ENCODE measurements at places on chromosomes 6 and 20.

DNA sequence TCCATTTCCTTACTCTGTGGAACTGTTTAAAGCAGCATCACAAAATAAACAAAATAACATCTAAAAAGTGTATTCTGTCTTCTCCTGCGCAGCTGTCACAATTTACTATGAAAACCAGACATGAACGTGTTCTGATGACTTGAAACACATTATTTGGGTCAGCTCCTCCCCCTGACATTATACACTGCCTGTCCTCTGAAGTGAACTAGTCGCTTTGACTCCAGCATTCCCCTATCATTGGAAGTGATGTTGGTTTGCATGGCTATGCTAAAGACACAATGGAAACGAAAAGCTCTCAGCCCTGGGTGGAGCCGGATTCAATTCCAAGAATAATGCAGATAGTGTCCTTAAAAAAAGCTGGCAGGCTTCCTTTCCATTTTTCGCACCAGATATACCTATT is 125.9 kb downstream of the FYN start:
- H3K36me3 ChIP-seq = no peaks in the 10 kb centered on the region
- H3K27me3 ChIP-seq = no peaks in the 10 kb centered on the region
- H3K27ac ChIP-seq = peak overlapping the region; percentile 21
- no peaks in the 10 kb centered on the region for H3K4me1 ChIP-seq
- no peak for DNase-seq

- H3K36me3 ChIP-seq = no peaks in the 10 kb centered on the region
- no peak overlapping the region for H3K4me3 ChIP-seq
- peaks cover 5% of the 10 kb centered on the region for H3K4me1 ChIP-seq
- DNase-seq = no peak
- H3K27me3 ChIP-seq = peaks cover 96% of the 10 kb centered on the region
- no peak overlapping the region for H3K27ac ChIP-seq
These were observed 19.5 kb downstream of the KCNQ2 start for GRCh38 chr20:63452821-63453523.

DNA sequence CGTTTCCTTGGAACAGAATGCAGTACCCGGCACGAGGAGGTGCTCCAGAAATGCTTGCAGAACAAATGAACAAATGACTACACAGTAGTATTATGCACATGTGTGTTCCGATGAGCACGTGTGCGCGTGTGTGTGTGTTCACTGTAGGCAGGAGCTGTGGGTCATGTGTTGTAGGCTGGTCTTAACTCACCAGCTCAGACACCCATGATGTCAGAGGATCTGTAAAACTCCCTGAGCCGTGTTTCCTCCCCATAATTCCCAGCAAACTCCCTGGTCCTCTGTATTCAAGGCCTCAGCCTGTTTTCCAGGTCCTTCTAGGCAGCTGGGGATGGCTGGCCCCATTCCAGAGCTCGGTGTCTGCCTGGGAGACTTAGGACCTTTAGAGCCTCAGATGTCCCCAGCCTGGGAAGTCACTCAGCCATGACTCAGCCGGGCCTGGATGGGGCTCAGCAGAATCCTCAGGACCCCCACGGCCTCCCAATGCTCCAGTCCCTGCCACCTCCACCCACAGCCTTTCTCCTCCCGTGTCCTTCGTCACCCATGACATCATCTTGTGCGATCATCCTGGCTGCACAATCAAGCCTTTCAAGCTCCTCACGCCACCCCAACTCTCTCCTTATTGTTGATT is 475.0 kb upstream of the SULF2 start:
- no peaks in the 10 kb centered on the region for H3K27me3 ChIP-seq
- DNase-seq = no peak
- no peak overlapping the region for H3K27ac ChIP-seq
- H3K4me3 ChIP-seq = no peak overlapping the region
- H3K4me1 ChIP-seq = no peaks in the 10 kb centered on the region

DNA sequence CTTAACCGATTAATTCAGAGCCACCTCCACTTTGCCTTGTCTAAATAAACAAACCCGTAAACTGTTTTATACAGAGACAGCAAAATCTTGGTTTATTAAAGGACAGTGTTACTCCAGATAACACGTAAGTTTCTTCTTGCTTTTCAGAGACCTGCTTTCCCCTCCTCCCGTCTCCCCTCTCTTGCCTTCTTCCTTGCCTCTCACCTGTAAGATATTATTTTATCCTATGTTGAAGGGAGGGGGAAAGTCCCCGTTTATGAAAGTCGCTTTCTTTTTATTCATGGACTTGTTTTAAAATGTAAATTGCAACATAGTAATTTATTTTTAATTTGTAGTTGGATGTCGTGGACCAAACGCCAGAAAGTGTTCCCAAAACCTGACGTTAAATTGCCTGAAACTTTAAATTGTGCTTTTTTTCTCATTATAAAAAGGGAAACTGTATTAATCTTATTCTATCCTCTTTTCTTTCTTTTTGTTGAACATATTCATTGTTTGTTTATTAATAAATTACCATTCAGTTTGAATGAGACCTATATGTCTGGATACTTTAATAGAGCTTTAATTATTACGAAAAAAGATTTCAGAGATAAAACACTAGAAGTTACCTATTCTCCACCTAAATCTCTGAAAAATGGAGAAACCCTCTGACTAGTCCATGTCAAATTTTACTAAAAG is 2.7 kb downstream of the FOXC1 start:
- no peaks in the 10 kb centered on the region for H3K36me3 ChIP-seq
- peak overlapping the region; percentile 72 for H3K4me3 ChIP-seq
- H3K27me3 ChIP-seq = peaks cover 13% of the 10 kb centered on the region
- H3K27ac ChIP-seq = no peak overlapping the region
- H3K4me1 ChIP-seq = no peaks in the 10 kb centered on the region

DNA sequence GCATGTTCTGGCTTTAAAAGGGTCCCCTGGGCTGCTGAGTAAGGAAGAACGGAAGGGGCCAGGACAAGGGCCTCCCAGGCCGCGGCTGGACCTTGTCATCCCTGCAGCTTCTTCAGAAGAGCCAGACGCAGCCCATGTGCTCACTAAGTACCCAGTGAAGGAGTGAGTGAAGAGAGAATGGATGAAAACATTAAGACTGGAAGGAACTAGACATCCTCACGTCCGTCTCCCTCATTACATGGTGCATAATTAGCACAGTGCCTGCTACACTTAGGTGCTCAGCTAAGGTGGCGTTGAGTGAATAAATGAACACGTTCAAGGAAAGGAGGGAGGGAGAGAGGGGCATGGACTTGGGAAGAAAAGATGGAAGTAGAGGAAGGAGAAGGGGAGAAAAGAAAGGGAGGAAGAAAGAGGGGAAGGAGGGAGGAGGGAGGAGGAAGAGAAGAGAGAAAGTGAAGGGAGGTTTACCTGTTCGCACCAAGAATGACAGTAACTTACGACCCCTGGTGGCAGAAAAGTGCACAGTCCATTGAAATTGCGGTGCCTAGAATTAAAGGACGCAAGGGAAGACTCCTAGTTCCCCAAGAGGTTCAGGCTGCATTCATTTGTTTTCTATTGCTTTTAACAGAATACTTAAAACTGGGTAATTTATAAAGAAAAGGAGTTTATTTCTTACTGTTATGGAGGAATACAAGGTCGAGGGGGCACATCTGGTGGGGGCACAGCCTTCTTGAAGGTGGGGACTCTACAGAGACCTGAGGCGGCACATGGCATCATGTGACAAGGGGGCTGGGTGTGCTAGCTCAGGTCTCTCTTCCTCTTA is 8.0 kb downstream of the TP53RK start:
- H3K36me3 ChIP-seq = no peaks in the 10 kb centered on the region
- H3K27me3 ChIP-seq = no peaks in the 10 kb centered on the region
- peak; percentile 75 for DNase-seq
- no peak overlapping the region for H3K27ac ChIP-seq
- no peaks in the 10 kb centered on the region for H3K4me1 ChIP-seq

- no peak for DNase-seq
- H3K27ac ChIP-seq = no peak overlapping the region
- H3K4me1 ChIP-seq = no peaks in the 10 kb centered on the region
- no peaks in the 10 kb centered on the region for H3K27me3 ChIP-seq
These were observed 8.6 kb upstream of the SLC32A1 start for GRCh38 chr20:38715646-38716045.

GRCh38 chr6:31352683-31353383 is 4.1 kb downstream of the HLA-B start:
- no peaks in the 10 kb centered on the region for H3K4me1 ChIP-seq
- H3K4me3 ChIP-seq = no peak overlapping the region
- no peaks in the 10 kb centered on the region for H3K27me3 ChIP-seq

GRCh38 chr6:294656-295565 is 2.6 kb downstream of the DUSP22 start:
- no peaks in the 10 kb centered on the region for H3K36me3 ChIP-seq
- H3K27me3 ChIP-seq = no peaks in the 10 kb centered on the region
- no peak for DNase-seq
- no peak overlapping the region for H3K27ac ChIP-seq
- H3K4me1 ChIP-seq = no peaks in the 10 kb centered on the region
- H3K4me3 ChIP-seq = no peak overlapping the region

- H3K36me3 ChIP-seq = no peaks in the 10 kb centered on the region
- no peak overlapping the region for H3K4me3 ChIP-seq
- H3K27ac ChIP-seq = no peak overlapping the region
- H3K4me1 ChIP-seq = no peaks in the 10 kb centered on the region
- DNase-seq = no peak
These were observed 13.7 kb downstream of the BPIFA1 start for GRCh38 chr20:33249456-33249855.

DNA sequence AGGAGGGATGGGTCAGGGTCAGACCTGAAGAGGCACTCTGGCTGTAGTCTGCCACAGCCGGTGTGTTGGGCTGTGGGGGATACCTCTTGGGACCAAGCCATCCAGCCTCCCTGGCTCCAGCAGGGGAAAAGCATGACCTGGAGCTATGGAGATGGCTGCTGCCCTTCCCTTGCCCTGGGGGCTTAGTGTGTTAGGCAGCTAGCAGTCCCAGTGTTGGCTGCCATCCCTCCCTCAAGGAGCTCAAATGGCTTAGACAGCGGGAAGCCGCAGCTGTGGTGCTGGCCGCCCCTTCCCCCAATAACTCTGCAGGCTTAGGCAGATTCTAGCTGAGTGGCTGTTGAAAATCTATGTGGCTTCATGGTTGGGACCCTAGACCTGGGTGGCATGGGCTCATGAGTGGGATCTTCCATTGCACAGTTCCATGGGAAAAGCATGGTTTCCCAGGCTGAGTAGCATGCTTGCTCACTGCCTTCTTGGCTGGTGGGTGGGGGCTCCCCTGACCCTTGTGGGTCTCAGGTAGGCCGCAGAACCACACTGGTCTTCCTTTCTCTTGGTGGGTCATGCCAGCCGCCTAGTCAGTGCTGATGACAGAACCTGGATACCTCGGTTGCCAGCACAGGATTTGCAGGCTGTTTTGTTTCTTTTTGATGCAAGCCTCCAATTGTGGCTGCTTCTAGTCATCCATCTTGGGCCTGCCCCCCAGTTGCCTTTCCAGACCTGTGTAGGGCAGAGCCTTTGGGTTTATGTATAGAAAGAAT is 69.0 kb upstream of the AHI1 start:
- no peak overlapping the region for H3K4me3 ChIP-seq
- H3K4me1 ChIP-seq = no peaks in the 10 kb centered on the region
- no peaks in the 10 kb centered on the region for H3K27me3 ChIP-seq
- DNase-seq = no peak
- H3K27ac ChIP-seq = no peak overlapping the region

- H3K4me3 ChIP-seq = no peak overlapping the region
- H3K27ac ChIP-seq = no peak overlapping the region
- H3K36me3 ChIP-seq = no peaks in the 10 kb centered on the region
- DNase-seq = no peak
- peaks cover 6% of the 10 kb centered on the region for H3K27me3 ChIP-seq
- H3K4me1 ChIP-seq = no peaks in the 10 kb centered on the region
These were observed 136.6 kb downstream of the COL9A1 start for GRCh38 chr6:70166088-70166958.

- no peak overlapping the region for H3K27ac ChIP-seq
- H3K4me3 ChIP-seq = no peak overlapping the region
These were observed 45.1 kb downstream of the MTHFD1L start for GRCh38 chr6:150910561-150910960.

DNA sequence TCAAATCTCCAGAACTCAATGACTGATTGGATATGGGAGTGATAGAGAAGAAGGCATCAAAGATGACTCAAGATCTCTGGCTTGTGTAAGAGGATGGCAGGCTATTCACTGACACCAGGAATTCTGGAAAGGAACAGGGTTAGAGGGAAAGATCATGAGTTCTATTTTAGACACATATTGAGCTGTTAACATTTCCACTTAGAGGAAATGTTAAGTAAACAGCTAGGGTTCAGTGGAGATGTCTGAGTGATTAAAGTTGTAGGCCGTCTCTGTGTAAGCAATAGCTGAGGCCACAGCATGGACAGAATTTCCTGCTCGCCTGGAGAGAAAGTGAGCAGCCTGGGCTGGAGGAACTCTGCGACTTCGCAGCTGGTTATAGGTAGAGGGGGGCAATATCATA is 21.0 kb downstream of the ZC3H12D start:
- H3K27ac ChIP-seq = no peak overlapping the region
- no peaks in the 10 kb centered on the region for H3K27me3 ChIP-seq
- no peaks in the 10 kb centered on the region for H3K36me3 ChIP-seq
- no peaks in the 10 kb centered on the region for H3K4me1 ChIP-seq

- no peaks in the 10 kb centered on the region for H3K27me3 ChIP-seq
- DNase-seq = no peak
- no peaks in the 10 kb centered on the region for H3K4me1 ChIP-seq
- no peak overlapping the region for H3K27ac ChIP-seq
- no peak overlapping the region for H3K4me3 ChIP-seq
- H3K36me3 ChIP-seq = no peaks in the 10 kb centered on the region
These were observed 53.2 kb downstream of the GINS1 start for GRCh38 chr20:25460566-25461280.

GRCh38 chr6:135291288-135292076 is 110.4 kb downstream of the MYB start:
- H3K36me3 ChIP-seq = no peaks in the 10 kb centered on the region
- H3K27me3 ChIP-seq = no peaks in the 10 kb centered on the region
- no peaks in the 10 kb centered on the region for H3K4me1 ChIP-seq

DNA sequence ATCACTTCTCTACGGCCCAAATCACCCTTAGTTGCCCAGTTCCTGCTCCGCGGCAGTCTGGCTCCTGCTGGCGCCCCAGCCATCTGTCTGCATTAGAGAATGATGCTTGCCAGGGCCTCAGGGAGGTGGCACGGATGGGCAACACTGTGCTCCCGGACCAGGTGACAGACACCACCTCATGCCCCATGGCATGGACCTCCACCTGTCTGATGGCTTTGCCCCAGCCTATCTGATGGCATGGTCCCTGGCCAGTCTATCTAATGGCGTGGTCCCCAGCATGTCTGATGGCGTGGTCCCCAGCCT is 18.8 kb upstream of the MRGBP start:
- no peak overlapping the region for H3K27ac ChIP-seq
- H3K27me3 ChIP-seq = no peaks in the 10 kb centered on the region
- no peaks in the 10 kb centered on the region for H3K36me3 ChIP-seq
- H3K4me3 ChIP-seq = no peak overlapping the region
- H3K4me1 ChIP-seq = no peaks in the 10 kb centered on the region
- DNase-seq = no peak

- H3K27me3 ChIP-seq = peaks cover 86% of the 10 kb centered on the region
- no peaks in the 10 kb centered on the region for H3K4me1 ChIP-seq
- H3K27ac ChIP-seq = no peak overlapping the region
- H3K36me3 ChIP-seq = no peaks in the 10 kb centered on the region
These were observed 181.0 kb downstream of the TRIM27 start for GRCh38 chr6:28742668-28743270.
